Stimulated activated CD8-positive, alpha-beta memory T cell treated with anti-CD3 and anti-CD28 coated beads, Interleukin-15, amount 100 ng/mL, for 4 hours (primary cell): ENCODE measurements at places on chromosomes 5 and 9.

GRCh38 chr5:175658299-175659145 lies 651 bp downstream of the HRH2 start:
- DNase-seq = no peak

DNA sequence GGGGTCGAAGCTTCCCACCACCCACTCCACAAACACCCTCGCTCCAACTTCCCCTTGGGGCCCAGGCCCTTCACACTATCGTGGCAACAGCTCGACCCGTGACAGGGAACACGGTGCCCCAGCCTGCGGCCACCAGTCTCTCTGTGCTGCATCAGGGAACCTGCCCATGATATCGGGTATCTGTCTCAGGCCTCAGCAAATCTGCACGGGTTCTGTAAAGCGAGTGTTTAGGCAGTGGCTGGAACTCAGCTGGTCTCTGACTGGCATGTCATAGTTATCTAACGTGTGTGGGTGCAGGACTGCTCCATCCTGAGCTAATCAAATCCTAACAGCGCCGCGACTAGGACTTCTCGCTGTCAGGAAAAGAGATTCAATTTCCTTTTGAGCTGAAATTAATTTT lies 42.9 kb downstream of the DBH start:
- no peak for DNase-seq

- no peak for DNase-seq
These were observed 24.4 kb upstream of the GRAMD2B start for GRCh38 chr5:126398791-126399190.

GRCh38 chr9:36897478-36897877 lies 136.6 kb downstream of the PAX5 start:
- DNase-seq = no peak

GRCh38 chr5:132629230-132629944 lies 28.6 kb upstream of the IL13 start:
- DNase-seq = no peak

GRCh38 chr9:121577572-121577971 lies 73.9 kb upstream of the DAB2IP start:
- DNase-seq = no peak

GRCh38 chr9:75812141-75812540 lies 78.3 kb upstream of the PCSK5 start:
- no peak for DNase-seq

- no peak for DNase-seq
These were observed 55.8 kb downstream of the GNAQ start for GRCh38 chr9:77975806-77976205.

GRCh38 chr9:97923529-97924108 lies 1.3 kb upstream of the TRMO start:
- no peak for DNase-seq

DNA sequence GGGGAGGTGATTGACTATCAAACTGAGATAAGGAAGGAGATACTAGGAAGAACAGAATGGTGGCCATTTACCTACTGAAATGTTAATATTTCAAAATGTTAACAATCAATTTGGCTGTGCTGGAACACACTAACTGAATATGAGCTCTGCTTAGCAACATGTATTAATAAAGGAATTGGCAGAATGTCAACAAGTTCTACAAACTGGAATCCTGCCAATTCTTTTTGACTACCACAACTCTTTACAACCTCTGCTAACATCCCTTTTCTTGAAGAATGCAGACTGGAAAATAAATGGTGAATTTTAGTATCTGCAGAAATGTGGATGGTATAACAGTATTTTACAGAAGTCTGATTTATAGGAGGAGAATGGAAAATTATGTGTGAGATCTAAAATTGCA lies 446.4 kb downstream of the ISL1 start:
- DNase-seq = no peak

DNA sequence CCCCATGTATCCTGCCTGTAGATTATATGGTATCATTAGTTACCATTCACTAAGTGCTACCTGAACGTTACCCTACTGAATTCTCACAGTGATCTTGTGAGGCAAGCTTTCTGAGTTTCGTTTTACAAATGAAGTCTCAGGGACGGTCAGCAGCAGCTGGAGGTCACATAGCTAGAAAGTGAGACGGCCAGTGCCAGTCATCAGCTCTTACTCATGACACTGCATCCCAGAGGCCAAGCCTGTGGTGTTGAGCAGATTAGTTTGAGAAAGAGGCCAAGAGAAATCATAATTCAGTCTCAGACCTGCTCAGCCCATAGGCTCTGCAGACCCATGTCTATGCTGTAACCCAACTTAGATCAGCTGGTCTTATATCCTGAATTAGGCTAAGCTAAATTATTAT lies 95.7 kb upstream of the EGFLAM start:
- no peak for DNase-seq

GRCh38 chr5:83009408-83009807 lies 67.8 kb downstream of the TMEM167A start:
- no peak for DNase-seq

DNA sequence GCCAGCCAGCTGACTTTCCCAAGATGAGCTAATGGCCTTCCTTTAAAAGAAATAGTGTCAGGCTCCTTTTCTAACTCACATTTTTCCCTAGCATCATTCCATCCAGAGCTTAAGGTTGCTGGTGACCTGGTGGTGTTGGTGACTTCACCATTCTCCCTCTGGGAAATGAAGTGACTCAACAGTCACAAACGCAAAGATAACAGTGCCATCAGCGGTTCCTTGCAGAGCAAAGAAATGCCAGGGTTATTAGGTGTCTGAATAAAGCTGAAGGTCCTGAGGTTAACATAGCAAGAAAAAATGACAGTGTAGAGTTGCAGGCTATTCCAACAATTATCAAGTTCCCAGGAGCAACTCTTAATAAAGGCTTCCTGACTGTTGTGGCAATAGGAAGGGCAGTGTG lies 111.8 kb upstream of the SLC44A1 start:
- DNase-seq = no peak

- no peak for DNase-seq
These were observed 155.0 kb upstream of the CLINT1 start for GRCh38 chr5:158013939-158014338.

DNA sequence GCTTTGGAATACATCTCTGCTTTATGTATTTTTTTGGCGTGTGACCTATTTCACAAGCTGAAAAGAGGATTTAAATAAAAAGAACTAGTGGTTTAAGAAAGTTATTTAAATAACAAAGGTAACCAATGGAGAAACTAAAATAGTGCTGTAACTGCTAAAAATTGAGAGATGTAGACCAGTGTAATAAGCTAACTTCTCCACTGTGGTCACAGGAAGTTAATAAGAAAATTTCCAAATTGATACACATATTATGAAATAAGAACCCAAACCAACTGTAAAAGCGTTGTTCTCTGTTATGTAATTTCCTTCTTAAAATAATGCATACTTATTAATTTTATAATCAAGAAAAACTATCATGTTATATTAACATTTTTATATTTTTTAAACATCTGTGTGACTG lies 29.1 kb upstream of the ZFAND5 start:
- no peak for DNase-seq

DNA sequence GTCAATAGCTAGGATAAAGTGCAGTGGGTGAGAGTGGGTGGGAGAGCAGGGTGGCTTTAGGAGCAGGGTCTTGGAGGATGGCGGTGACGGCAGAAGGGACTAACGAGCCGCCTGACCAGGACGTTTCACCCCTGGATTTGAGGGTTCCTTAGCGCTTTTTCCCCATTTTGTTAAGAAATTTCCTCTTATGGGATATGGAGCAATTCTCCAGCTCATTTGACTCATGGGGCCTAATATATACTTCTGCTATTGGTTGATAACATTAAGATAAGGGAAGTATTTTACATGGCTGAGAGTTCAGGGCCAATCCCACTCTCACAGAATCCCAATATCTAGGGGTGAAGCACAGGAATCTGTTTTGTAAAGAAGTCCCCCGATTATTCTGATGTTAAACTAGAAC lies 17.6 kb downstream of the CD180 start:
- DNase-seq = no peak

DNA sequence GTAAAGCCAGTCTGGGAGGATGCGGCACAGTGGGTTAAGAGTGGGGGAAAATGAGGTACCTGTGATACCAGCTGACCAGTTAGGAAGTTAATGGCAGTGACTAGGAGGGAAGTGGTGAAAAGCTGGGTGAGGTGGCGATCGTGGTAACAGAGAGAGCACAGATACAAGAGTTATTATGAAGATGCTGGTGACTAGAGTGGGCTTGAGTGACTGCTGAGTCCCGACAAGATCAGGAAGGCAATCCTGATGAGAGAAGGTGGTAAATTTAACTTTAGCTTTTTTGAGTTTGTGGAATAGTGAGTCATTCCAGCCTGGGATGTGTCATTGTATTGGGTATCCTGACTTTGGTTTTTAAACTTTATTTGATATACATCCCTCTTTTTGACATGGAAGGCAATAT lies 38.8 kb downstream of the CMYA5 start:
- DNase-seq = no peak

GRCh38 chr9:84229191-84229590 lies 111.4 kb downstream of the SLC28A3 start:
- DNase-seq = no peak

- no peak for DNase-seq
These were observed 71.4 kb downstream of the CARTPT start for GRCh38 chr5:71790433-71790832.

DNA sequence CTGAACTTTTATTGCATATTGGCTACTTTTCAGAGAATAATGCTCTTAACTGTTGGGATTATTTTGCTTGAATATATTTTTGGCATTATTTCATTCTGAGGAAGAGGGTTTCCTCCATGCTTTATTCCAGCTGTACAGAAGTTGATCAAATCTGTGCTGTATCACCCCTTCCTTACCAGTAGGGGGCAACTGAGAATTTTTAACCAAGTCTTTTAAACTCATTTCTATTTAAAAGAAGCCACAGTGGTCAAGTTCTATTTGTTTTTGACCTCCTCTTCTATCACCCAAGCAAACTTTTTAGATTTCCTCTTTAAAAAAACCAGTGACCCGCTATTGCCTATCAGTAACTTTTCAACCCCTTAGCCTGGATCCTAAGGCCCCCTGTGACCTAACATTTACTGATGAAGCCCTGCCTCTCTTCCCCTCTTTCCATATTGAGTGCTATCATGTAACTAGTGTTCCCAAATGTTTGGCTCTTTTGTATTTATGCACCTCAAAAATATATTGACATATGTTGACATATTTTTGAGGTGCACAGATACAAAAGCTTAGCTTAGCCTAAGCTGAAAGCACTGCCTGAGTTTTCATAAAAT lies 80.6 kb downstream of the FBXO4 start:
- no peak for DNase-seq

- no peak for DNase-seq
These were observed 404.7 kb upstream of the TRPC7 start for GRCh38 chr5:136769900-136770684.

DNA sequence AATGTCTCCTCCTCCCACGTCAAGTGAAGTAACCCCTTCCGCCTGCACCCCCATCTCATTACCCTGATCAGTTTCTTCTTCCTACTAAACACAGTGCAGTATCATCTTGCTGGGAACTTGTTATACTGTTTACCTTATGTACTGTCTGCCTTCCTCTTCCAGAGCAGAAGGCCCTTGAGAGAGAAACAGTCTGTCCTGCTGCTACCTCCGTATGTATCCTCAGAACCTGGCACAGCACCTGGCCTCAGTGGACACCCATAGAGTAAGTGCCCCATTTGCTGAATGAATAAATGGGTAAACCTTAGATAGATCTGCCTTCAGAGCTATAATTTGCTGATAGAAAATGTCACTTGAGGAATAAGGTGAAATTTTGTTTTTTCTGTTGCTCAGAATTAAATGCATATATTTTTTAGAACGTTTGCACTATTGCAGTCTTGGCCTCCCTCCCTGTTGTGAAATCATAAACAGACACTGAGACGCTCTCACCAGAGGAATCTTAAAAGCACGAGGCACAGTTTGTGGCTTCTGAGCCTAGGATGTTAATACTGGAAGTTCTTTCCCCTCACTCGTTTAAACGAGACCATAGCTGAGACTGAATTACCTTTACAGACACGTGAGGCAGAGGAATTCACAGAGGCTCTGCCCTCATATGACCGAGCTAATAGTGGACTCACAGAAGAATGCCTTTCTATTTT lies 223.1 kb upstream of the DAP start:
- no peak for DNase-seq

- no peak for DNase-seq
These were observed 52.6 kb downstream of the PDCD1LG2 start for GRCh38 chr9:5562806-5563416.

DNA sequence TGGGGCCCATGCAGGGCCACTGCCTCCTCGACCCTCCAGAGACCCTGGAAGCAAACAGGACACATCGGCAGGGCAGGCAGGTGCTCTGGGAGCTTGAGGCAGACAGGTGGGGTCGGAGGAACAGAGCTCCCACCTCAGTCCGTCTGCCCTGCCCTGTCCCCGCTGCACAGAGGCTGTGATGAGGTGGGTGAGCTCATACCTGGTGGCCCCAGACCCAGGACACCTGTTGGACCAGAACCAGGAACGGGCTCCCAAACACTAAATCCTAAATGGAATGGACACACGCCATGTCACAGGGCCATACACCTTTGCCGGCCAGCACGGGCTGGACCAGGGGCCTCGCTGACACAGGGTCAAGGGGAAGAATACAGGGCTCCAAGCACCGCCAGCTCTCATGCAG lies 5.5 kb downstream of the SOHLH1 start:
- no peak for DNase-seq

GRCh38 chr5:146209714-146210113 lies 6.3 kb downstream of the RBM27 start:
- no peak for DNase-seq

GRCh38 chr5:154345255-154345952 lies 100.4 kb upstream of the SAP30L start:
- DNase-seq = no peak

GRCh38 chr5:6822556-6823343 lies 109.5 kb downstream of the TENT4A start:
- DNase-seq = no peak
